ENCODE measurements at places on chromosomes 3 and 15.

GRCh38 chr15:51349156-51349844, 7.8 kb downstream of the GLDN start:
- no peak for DNase-seq

GRCh38 chr3:183161552-183162336, 790 bp downstream of the LAMP3 start:
- DNase-seq, result no peak

DNA sequence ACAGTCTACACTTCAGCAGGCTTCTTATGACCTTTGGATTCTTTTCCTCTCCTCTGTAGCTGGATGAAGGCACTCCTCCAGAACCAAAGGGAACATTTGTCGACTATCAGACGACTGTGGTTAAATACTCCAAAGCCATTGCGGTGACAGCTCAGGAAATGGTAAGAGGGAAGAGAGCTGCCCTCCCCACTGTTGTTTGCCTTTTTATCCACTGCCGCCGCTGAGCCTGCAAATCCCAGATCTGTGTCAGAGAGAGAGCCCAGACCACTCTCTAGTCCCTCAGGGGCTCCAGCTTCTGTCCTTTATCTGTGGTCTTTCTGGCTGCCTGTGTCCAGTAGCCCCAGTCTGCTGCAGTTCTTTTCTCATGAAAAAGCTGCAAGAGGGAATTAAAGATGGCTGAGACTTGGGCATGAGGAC, 261.5 kb upstream of the TPM1 start:
- no peak for DNase-seq

DNA sequence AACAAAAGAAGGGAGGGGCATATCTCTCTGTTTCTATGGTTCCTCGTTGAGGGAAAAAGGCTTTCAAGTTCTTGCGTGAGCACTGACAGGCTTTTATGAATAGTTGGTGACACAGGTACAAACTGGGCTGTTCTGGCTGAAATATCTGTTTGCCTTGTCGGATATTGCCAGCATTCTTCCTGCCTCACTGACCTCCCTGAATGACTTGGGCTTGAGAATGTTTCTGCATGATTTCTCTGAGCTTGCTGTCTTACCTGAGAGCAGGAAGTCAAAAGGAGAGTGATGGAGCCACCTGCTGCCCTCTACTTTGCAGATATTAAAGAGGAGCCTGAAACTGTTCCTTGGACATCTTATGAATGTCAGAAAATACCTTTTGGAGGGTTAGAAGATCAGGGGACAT, 4.8 kb downstream of the GCNT3 start:
- no peak for DNase-seq

- no peak for DNase-seq
These were observed 11.3 kb upstream of the XRN1 start for GRCh38 chr3:142459096-142459495.

DNA sequence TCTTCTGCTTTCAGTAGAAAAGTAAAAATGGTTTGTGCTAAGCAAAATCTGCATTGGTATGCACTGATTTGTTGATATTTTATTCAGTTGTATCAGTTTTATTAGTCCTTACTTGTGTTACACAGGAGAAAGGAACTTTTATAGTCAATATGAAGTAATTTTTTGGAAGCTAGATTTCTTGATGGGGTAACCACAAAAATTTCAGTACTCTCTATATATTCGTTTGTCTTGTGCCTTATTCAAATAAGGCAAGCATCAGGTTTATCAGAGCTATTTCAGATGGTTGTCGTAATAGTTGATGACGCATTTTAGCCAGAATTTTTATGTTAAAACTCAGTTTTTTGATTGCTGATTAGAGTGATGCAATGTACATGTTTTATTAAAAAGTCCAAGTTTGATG, 50.7 kb upstream of the NIPA1 start:
- no peak for DNase-seq

- DNase-seq, result peak; percentile 45
These were observed at the start of gene ZIC1 for GRCh38 chr3:147409143-147410115. Gene ZIC1 (plus strand): TSS chr3:147409365. CDS start chr3:147410113, 748 bp downstream.

DNA sequence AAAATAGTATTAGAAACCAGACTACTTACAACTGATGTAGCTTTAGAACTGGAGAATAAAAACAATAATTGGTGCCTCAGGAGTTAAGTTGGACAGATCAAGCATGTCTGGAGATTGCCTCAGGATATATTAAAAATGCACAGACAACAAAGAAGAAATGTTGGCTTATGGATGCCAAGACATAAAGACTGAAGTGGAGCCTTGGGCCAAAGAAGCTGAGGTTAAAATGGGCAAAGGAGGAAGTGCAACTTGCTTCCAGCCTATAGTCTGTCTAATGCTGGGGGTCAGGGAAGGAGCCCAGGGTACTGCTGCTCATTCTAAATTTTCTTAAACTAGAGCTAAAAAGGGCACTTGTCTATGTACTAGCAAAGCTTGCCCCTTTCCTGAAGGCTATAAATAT, 77.5 kb downstream of the ESYT3 start:
- no peak for DNase-seq

- no peak for DNase-seq
These were observed 4.6 kb upstream of the CIDEC start for GRCh38 chr3:9884555-9885165.

DNA sequence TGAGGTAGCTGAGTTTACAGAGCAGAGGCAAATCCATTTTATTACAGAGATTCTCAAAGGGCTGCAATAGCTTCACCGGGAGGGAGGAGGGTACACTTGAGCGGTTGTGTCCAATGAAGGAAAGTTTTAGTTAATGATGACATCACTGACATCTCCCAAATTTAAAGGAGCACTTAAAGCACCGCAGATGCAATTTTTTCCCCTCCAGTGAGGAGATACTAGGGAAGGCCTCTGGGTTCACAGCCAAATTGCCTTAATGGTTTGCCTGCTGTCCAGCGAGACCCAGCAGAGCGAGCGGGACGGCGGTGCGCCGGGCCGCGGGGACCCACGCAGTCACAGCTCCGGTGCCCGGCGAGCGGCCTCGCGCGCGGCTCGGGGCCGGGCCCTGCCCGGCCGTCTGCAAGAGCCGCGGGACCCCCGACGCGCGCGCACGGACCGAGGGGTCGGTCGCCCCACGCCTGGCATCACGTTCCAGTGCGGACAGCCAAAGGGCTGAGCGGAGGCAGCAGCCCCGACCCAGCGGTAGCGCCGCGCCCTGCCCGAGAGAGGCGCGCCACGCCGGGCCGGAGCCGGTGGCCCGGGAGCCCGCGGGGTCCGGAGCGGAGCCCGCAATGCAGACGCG, 160.5 kb upstream of the CHRNA7 start:
- no peak for DNase-seq

- no peak for DNase-seq
These were observed 50.4 kb downstream of the ADAM10 start for GRCh38 chr15:58698887-58699641.

GRCh38 chr3:133991209-133991608, 38.5 kb downstream of the SLCO2A1 start:
- DNase-seq, result no peak

- no peak for DNase-seq
These were observed 85.1 kb upstream of the PIAS1 start for GRCh38 chr15:67968966-67969365.

DNA sequence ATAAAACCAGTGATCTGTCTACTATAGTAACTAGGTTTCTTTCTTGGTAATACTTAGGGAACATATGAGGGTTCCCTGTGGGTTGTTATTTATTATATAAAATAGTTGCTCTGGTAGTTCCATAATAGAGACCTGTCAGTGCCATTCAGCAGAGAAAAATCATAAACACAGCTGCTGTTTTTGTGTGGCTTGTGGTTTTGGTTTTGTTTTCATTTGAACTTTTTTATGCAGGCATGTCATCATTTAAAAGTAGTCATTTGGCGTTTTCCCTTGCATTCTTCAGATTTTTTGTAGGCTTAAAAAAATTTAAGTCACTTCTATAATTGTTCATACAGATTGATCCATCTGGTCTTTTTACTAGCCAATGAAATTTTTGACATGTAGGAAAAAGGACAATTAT, 47.9 kb downstream of the PIK3CA start:
- no peak for DNase-seq

All from caudate nucleus (tissue), 63 donors.